Motor neuron (in vitro differentiated cells): ENCODE measurements at places on chromosomes 16 and 17. TPM values are rescaled to one million over a fixed set of nuclear protein-coding genes. Genes with fewer than 3 reads are reported as not detected.

GRCh38 chr17:81267390-81268067 lies 27.6 kb downstream of the SLC38A10 start:
- ATAC-seq, result no peak

- no peak for ATAC-seq
Observed at GRCh38 chr17:75847614-75848522, 3.7 kb upstream of the UNC13D start.

DNA sequence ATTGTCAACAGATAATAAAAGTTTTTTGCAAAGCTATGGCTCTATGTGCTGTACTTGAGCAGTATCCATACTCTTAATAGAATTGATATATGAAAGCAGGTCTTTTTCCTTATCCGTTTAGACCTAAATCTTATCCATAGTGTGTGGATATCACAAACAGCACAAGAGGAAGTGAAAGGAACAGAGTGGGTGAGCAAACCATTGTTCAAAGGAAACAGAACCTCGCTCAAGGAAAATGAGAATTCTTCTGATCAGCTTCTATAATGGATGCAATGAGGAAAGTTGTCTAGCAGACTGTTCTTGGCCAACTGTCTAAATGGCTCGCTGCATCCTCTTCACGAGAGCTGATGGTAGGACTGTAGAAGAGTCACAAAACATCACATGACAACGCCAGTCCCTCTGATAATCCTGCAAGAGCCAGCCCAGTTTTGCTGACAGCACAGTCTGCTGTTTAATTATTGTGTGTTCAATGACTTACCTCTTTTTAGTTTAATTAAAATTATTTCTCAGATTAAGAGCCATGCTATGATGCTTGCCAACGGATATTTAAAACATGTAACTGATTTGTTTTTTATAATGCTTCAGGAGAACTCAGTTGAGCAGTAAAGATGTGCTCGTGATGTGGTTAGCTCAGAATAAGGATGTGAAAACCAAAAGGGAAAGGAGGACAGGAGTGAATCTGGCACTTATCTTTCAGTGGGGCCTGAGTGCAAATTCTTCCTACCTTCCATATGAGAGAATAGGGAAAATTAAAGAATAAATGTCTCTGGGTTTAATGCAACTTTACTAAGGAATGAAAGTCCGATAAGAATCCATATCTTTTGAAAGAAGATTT lies 38.5 kb downstream of the WWOX start:
- ATAC-seq, result no peak

DNA sequence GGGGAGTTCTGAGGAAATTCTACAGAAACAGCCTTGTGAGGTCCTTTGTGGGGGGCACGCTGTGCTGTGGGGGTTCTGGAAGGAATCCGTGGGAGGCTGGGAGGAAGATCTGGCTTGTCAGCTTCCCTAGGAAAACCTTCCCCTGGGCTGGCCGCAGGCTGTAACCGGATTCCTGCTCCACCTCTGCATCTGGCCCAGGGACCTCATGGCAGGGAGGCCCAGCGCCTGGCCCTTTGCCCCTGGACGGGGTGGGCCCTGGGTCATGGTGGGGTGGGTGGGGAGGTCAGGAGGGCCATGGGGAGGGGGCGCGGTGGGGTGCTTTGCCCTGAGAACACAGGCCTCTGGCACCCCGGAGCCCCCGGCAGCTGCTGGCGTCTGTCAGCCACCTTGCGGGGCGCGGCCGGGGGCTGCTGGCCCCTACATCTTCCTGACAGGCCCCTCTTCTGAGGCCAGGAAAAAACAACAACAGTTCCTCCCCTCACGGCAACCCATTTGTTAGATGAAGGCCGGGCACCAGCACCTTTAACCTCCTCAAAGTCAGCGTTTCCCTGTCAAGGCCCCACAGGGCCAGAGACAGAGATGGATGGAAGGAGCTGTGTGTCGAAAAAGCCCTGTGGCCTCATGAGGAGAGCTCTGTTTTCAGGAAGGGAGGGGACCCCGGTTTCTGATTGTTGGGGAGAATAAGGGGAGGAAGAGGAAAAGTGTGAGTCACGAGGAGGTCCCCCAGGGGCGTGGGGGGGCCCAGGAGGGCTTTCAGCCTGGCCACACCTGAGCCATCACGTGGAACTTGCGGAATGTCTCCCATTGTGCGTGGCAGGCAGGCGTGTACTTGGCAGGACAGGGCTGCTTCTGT lies 3.6 kb upstream of the MEOX1 start:
- ATAC-seq, result no peak

GRCh38 chr16:73543970-73544599 lies 496.2 kb upstream of the ZFHX3 start:
- ATAC-seq, result no peak

DNA sequence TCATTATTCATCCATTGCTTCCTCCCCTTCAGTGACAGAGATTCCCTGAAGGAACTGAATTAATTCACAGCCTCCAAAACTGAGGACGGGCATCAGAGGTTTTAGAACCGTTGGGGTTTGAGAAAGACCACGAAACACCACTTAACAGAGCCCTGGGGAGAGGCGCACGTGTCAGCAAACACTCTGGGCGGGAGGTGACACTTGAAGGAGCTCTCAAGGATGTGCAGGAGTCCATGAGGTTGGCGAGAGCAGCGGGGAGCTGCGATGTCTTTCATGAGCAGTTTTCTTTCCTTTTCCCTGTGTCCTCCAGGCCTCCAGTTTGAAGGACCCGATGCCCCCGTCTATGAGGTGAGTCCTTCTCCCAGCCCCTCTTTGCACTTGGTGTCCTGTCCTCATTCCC lies 23.7 kb downstream of the B4GALNT2 start:
- ATAC-seq, result no peak

GRCh38 chr17:20992987-20993862 lies 49.6 kb downstream of the USP22 start:
- peak; percentile 69 for ATAC-seq

DNA sequence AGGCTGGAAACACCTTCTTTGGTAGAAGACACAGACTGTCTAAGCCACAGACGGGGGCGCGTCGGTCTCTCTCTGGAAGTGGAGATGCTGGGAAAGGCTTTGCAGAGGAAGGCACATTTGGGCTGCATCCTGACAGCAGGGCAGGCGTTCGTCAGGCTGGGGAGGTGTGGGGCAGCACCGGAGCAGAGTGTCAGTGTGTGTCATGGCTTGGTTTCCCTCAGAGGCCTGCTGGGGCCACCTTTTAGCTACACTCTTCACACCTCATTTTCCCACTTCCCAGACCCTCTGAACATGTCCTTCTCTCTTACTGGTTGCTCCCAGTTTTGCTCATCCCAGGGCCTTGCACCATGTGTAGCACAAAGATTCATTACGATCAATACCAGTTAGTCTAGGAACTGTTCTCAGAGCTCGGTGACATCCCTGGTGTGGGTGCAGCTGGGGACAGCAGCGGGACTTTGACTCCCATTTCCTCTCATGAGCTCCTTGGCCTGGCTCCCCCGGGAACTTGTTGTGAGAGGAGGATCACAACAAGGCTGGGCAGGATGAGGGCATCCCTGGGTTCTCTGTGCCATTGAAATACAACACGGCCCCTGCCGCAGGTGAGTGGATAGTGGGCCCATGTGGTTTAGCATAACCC lies 33.1 kb downstream of the SMARCE1 start:
- ATAC-seq, result no peak

GRCh38 chr17:14866266-14866665 lies 398.9 kb downstream of the PMP22 start:
- ATAC-seq, result no peak

DNA sequence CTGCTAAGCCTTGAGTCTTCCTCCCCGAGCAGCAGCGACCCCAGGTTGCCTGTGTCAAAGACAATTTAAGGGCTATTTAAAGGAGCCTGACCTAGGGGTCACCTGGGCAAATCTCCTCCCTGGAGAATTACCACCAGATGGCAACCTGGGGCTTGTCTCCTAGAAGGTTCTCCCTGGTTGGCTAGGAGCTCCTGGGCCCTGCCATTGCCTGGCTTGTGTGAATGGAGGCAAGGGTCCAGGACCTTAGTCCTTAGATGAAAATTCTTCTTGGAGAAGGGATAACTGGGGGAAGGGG lies 51.3 kb upstream of the TAC4 start:
- peak; percentile 16 for ATAC-seq

- ATAC-seq, result no peak
Observed at GRCh38 chr17:66542967-66543520, 240.6 kb downstream of the PRKCA start.

GRCh38 chr16:30488764-30489605 lies 16.4 kb downstream of the ITGAL start:
- ATAC-seq, result no peak

DNA sequence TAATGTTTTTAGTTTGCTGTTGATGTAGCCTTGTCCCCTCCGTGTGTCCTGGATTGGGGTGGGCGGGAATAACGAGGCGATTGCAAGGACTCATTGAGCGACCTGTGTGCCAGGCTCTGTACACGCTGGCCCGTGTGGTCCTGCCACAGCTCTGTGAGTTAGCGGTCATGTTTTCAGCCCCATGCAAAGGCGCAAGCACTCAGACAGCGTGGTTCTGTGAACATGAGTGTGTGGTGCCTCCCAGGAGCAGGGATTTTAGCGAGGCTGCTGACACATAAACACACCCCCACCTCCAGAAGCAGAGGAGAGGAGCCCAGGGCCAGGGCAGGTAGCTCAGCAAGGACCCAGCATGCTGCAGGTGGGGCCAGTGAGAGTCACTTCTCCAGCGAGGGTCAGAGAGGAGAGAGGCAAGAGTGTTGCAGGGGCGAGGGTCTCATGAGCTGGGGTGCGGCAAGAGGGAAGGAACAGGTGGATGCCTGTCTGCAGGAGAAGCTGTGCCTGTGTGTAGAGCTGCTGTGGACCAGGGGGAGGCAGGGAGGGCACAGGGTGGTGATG lies 115.3 kb downstream of the OR1D5 start:
- ATAC-seq, result peak; percentile 13

DNA sequence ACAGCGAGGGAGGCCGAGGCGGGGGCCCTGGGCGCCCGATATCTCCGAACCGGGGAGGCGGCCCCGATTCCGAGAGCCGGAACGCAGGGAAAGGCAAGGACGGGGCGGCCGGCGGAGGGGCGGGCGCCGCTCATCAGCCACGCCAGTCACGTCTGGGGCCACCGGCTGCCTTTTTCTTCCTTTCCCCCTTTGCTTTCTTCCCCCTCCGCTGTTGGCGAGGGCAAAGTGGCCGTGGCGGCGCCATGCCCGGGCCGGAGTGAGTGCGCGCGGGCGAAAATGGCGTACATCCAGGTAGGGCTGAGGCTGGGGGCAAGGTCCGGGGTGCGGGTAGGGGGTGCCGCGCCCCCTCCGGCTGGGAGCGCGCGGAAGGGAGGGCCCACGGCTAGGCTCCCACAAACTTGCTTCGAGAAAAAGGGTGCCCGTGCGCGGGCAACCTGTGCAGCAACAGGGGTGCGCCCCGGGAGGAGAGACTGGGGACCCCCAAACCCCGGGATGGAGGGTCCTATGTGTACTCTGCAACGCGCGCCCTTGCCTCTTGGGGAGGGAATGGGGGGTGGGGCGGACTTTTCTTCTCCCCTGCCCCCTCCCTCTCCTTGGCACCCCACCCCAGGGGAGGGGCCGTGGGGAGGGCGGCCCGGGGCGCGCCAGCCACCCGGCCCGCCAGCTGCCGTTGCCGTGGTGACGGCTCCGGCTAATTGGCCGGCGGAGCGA lies 486 bp downstream of the SYT17 start:
- peak; percentile 64 for ATAC-seq

- no peak for ATAC-seq
Observed at GRCh38 chr17:80603396-80603795, 58.8 kb downstream of the RPTOR start.

GRCh38 chr17:14630046-14630445 lies 329.2 kb downstream of the HS3ST3B1 start:
- no peak for ATAC-seq

- no peak for ATAC-seq
Observed at GRCh38 chr16:53073022-53073421, 18.2 kb downstream of the CHD9 start.

DNA sequence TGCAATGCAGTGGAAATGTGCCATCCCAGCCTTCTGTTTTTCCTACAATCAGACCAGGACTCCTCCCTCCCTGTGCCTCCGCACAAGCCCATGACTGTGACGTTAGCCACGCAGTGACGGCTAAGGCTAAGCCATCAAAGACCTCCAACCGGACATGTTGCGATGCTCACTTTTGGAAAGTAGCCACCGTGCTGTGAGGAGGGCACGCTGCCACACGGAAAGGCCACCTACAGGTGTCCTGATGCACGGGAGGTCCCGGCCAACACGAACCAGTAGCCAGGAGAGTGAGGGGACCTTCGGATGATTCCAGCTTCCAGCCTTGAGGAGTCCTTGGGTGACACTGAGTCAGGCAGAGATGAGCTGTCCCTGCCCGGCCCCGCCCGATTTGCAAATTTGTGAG lies 53.9 kb downstream of the FOXL1 start:
- ATAC-seq, result no peak

DNA sequence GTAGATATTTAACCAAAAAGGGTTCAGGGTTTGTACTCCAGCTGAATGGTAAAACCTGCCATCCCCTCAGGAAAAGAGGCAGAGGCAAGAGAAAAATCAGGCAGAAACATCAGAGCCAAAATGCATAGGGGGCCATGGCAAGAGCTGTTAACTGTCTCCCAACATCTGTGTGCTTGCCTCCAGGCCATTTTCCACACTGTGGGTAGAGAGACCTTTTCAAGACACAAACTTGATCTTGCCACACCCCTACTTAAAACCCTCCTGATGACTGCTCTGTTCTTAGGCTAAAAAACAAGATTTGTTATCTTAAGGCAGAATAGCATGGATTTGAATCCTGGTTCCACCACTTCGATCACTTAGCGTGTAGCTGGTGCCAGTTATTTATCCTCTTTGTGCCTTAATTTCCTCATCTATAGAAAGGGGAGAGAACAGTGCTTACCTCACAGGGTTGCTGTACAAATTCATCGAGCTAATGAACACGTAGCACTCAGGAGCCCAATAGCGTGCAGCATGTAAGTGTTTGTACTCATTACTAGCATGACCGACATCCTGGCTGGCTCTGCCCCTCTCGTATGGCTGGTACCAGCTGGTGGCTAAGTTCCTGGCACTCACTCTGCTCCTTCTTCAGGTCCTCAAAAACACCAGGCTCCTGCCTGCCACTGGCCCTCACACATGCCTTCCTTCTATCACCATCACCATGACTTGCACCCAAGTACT lies 25.8 kb downstream of the STAT3 start:
- ATAC-seq, result peak; percentile 31

- ATAC-seq, result no peak
Observed at GRCh38 chr16:58499092-58499511, 841 bp upstream of the NDRG4 start.

CES5A gene
- total RNA-seq, result 0.35 TPM in 1 of 2 replicates, not detected in the other

ZNF232 gene
- total RNA-seq, result 12.0 and 15.5 TPM in 2 replicates

XAF1 gene
- total RNA-seq, result 0.27 and 0.83 TPM in 2 replicates

AURKB gene
- total RNA-seq, result 2.4 and 3.3 TPM in 2 replicates

SLC9A5 gene
- 0.91 and 0.92 TPM in 2 replicates for total RNA-seq

DUSP3 gene
- total RNA-seq, result 20.0 and 25.5 TPM in 2 replicates
